NCI-H1694 (cell line): ENCODE measurements at places on chromosomes 4 and X.
A peak's percentile ranks its signal among the peaks of the same experiment; 100 is the strongest.

GRCh38 chr4:168868044-168868781, 141.8 kb downstream of the CBR4 start:
- no peak for DNase-seq

GRCh38 chrX:19177721-19178120, 55.5 kb upstream of the ADGRG2 start:
- no peak for DNase-seq

- DNase-seq, result no peak
Measured at GRCh38 chr4:55012363-55013230, 112.8 kb downstream of the KDR start.

DNA sequence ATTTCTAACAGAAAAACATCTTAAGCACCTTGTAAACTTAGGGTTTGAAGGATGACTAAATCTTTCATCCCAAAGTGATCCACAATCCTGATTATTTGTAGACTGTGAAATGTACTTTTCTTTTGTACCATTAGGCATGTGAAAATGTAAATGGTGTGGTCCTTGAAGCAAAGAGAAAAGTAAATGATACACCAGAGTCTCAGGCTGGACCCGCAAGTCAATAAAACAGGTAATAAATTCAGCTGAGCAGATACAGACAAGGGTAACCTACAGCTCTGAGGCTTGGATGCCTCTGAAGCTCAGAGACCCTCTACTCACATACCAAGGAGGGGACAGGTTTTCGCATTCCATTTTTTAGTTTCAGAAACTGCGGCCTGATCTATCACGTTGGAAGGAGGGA, 2.8 kb upstream of the LAP3 start:
- DNase-seq, result no peak

GRCh38 chr4:13427599-13428325, 56.4 kb downstream of the RAB28 start:
- no peak for DNase-seq

DNA sequence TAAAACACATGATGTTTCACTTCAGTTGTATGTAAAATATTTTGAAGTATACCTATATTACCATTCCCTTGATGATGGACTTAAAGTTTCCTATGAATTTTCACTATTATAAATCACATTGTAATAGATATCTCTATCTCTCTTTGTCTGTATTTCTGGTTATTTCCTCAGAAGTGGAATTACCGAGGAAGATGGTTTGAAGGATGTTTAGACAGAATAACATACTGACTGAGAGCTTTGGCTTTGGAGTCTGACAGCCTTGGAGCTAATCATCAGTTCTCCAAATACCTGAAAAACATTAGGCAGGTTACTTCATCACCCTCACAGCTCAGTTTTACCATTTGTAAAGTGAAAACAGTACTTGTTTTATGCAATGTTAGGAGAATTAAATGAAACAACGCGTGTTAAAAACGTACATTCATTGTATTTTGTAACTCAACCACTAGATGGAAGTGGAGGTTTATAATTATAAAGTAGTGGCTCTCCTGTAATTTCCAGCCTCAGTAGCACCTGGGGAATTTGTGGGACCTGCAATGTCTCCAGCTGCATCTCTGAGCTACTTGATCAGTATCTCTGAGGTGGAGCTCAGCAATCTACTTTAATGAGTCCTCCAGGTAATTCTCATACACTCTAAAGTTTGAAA, 14.3 kb downstream of the JCHAIN start:
- DNase-seq, result peak; percentile 19

GRCh38 chr4:70930530-70931256, 28.5 kb downstream of the MOB1B start:
- no peak for DNase-seq

DNA sequence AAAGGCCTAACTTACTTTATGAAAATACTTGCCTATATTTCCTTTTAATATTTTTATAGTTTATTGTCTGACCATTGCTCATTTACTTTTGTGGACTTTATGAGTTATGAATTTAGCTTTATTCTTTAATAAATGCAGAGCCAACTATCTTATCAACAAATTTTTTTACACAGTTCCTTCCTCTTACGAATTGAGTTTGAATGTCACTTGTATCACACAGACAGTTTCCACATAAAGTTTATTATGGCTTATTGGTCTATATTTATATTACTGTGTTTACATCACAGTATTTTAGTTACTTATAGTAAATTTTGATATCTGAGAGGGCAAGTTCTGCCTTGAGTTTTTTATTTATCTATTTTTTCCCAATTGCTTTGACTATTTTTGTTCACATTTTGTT, 450.6 kb downstream of the C4orf33 start:
- DNase-seq, result no peak

GRCh38 chr4:73224886-73225285, 33.7 kb downstream of the ANKRD17 start:
- no peak for DNase-seq

- DNase-seq, result no peak
Measured at GRCh38 chr4:77185686-77186085, 28.7 kb downstream of the CCNG2 start.

DNA sequence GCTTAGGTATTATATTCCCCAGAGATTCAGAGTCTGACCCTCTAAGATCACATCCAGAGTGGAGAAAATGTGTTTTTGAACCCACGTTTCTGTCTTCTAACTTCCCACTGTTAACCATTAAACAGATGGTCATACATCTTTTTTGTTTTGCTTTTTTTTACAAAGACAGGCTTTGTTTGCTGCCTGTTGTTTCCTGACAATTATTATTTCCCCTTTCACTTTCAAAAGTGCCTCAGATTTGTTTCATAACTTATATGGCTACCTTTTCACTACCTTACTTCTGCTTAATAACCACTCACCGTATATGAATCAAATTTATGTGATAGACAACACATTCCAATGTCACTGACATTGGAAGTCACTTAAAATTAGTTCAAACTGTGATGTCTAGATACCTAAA, 142.2 kb downstream of the HS3ST1 start:
- no peak for DNase-seq

- DNase-seq, result peak; percentile 25
Measured at GRCh38 chr4:46844325-46844917, 64.6 kb downstream of the COX7B2 start.

DNA sequence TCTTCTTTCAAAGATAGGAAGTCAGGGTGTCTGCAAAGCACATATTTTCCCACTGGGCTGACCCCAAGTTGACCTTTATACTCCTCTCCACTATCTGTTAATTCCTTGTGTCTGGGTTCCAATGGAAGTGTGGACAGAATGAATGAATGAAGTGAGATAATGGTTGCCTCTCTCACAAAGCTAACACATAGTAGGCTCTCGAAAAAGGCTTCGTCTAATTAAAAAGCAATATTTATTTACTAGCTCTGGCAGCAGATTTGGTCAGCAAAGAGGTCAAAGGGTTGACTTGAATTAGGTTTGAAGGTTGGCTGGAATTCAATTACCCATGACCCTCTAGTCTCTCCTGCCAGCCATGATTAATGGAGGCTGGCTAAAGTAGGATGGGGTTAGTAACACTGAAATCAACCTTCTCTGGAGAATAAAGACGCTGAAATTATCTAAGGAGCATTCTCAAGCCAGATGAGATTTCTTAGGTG, 280.3 kb upstream of the KLF3 start:
- no peak for DNase-seq

DNA sequence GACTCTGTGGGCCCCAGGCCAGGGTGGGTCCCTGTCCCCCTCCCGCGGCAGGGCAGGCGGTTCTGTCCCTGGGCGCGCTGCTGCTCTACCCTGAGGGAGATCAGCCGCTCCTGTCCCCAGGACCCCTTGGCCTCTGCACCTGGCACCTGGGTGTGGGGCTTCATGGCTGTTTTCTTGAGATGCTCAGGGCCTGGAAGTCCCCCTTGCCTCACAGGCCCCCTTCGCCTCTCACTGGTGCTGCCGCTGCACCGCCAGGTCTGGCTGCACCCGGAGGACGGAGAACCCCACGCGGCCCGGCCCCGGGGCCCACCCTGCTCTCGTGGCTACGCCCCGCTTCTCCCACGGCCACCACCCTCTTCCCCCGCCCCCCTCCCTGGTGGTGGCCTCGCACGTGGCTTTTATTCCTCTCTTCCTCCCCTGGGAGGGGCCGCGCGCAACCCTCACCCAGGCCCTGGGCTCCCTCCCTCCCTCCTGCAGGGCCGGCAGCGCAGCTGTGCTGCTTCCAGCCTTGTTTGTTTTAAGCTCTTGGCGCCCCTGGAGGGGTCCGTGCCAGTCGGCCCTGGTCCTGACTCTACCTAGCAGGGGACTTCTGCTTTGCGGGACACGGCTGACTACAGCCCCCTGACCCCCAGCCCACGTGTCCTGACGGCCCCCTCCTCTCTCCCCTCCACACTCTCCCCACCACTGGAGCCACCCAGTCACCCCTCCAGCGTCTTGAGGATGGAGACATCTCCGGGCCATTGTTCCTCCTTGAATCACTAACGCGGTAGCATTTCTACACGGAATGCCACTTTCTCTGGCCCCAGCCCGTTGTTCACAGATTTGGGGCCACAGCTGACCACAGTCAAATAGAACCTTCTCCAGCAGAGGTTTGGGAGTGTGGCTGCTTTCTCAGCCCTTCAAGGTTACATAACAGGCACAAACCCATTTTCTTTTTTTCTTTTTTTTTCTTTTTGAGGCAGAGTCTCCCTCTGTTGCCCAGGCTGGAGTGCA, 20.6 kb upstream of the CLDN24 start:
- no peak for DNase-seq

DNA sequence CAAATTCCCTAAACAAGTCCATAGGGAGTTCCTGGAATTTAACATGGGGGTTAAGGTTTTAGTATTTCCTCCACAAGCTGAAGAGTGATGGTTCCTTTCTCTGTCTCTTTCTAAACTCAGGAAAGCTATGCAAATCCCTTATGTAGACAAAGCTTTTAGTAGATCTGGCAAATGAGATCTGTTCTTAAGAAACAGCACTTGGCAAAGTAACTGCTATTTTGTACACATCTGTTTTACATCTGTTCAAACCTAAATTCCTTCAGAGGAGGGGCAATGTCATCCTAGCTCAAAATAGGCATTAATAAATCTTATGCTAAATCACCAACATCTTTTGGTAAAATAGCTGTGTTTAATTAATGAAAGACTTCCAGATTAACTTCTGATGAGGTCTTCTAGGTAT, 137.8 kb upstream of the TBC1D9 start:
- DNase-seq, result no peak

- no peak for DNase-seq
Measured at GRCh38 chr4:184417802-184418511, 56.4 kb downstream of the IRF2 start.

DNA sequence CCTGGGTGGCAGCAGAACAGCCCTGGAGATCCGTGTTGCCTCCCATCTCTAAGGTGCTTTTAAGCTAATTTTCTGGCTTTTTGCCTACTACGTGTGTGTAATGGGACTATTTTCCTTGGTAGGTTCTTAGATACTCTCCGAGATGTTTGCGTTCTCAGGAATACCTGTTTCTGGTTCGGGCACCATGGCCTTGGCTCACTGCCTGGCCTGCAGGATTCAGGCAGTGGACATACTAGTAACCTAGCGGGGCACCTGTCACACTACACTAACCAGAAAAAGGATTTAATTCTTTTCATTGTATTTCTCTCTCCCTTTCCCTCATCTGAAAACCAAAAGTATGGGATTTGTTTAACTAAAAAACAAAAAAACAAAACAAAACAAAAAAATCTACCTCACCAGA, 29.2 kb downstream of the FHIP1A start:
- DNase-seq, result no peak

- no peak for DNase-seq
Measured at GRCh38 chrX:3216581-3217180, 129.8 kb downstream of the MXRA5 start.
